ENCODE measurements at places on chromosomes 4 and X.

DNA sequence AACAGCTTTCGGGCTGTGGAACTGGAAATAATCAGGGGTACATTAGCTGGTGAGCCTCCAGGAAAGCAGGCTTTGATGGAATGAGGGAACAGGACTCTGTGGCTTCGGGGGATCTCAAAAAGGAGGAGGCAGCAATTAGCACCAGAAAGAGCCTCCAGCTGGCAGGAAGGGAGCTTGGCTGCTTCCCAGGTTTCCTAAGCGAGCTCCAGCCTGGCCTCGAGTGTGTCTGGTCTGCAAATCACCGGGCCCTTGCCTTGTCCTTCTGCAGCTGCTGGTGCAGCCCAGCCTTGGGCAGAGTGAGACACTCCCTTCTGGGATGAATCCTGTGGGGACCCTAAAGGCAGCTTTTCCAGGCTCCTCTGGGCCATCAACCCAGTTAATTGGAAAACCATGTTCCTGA is 10.7 kb upstream of the PDHA1 start:
- DNase-seq: no peak

DNA sequence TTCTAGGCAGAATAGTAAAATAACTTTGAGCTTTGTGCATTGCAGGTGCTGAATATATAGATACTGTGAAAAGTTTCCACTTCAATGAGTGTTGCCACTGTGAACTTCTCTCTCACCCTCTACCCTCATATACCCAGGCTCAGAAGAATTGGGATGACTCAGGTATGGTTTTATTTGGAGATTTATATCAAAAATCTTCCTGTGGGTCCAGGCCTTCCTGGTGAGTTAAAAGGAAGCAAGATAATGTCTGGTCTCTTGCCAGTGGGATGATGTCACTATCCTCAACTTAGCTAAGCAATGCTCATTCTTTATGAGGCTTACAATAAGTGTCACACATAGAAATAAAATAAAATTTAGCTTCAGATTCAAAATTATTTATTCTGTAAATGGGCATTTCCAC is 153.3 kb upstream of the TENT5D start:
- no peak for DNase-seq

GRCh38 chr4:131052646-131053045 is 1956.7 kb downstream of the C4orf33 start:
- DNase-seq: no peak

- DNase-seq: no peak
These were observed 471.7 kb upstream of the HS3ST1 start for GRCh38 chr4:11900359-11900758.
